ENCODE measurements at places on chromosomes 1 and 21. TPM values are rescaled to one million over a fixed set of nuclear protein-coding genes. Genes with fewer than 3 reads are reported as not detected.

C4BPA gene
- 0.39 TPM for total RNA-seq

KIF17 gene
- 2.5 TPM for total RNA-seq

SF3B4 gene
- total RNA-seq = 12.2 TPM

RSPH1 gene
- total RNA-seq = 0.39 TPM

VASH2 gene
- total RNA-seq = 11.6 TPM

L1TD1 gene
- 1.5 TPM for total RNA-seq

MTF2 gene
- total RNA-seq = 35.4 TPM

RGS2 gene
- 52.2 TPM for total RNA-seq

RGS13 gene
- total RNA-seq = 0.79 TPM

CFHR1 gene
- 0.59 TPM for total RNA-seq

DMAP1 gene
- total RNA-seq = 27.1 TPM

DNA sequence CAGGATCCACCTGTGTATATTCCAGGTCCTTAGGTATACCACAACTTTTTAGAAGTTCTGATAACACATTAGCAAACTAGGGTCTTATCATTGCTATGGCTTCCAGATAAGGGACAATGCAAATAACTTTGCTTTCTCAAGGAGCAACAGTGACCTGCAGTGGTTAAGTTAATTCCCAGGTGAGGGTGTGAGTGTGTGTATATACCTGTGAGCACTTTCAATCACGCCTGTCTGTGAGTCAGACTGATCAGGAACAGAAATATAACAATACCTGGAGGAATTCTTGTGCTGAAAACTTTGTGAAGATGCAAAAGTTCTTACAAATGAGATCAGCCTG is 317.0 kb downstream of the PAPPA2 start:
- no peak for DNase-seq

GRCh38 chr21:46057710-46058241 is 40.1 kb upstream of the COL6A2 start:
- DNase-seq = no peak

GRCh38 chr1:195748969-195749368 is 859.3 kb downstream of the KCNT2 start:
- DNase-seq = no peak

- no peak for DNase-seq
Measured at GRCh38 chr1:179034720-179035119, 9.0 kb downstream of the FAM20B start.

DNA sequence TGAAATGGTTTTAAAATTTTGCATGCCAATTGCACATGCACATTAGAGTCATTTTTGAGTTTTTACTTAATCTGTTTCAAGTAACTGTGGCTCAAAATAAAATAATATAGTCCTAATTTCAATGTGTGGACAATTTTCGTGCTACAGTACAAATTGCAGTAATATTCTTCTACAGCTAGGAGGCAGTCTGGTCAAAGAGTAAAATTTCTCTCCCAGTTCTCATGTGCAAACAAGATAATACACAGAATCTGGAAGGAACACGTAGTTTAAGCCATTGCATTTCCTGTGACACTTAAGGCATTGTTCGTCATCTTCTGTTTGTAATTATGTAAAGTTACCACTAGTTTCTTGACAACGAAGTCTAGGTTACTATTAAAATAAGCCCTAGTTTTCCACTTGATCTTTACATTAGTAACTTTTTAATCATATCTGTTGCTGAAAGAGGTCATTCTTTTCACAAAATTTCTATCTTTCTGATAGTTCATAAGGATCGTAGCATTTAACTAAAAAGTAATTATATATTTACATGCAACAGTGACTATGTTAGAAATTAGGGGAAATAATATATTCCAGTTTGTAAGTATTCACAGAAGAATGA is 28.9 kb downstream of the ODR4 start:
- peak; percentile 63 for DNase-seq

- no peak for DNase-seq
Measured at GRCh38 chr1:1371746-1372711, 3.0 kb downstream of the AURKAIP1 start.

DNA sequence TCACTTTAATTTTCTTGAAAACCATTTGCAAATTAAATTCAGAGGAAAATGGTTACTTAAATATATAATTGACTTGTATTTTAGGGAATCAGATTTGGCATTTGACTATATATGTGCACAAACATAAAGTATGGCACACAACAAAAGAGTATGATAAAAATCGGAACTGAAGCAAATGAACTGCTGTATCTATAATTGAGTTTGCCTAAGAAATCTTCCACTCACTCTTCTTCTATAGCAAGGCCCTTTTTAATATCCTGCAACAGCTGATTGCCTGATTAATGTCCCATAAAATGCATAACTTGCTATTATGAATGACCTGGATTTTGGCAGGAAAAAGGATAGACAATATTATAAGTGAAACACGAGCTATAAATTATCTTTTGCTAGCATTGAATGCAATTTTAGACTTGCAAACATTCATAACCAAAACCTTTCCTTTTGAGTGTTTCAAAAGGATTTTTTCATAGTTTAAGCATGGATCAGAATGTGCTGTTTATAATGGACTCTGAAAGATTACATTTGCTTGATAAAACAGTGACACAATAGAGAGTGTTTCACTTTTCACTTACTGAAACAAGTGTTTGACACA is 2204.3 kb downstream of the MRPL39 start:
- DNase-seq = peak; percentile 41

DNA sequence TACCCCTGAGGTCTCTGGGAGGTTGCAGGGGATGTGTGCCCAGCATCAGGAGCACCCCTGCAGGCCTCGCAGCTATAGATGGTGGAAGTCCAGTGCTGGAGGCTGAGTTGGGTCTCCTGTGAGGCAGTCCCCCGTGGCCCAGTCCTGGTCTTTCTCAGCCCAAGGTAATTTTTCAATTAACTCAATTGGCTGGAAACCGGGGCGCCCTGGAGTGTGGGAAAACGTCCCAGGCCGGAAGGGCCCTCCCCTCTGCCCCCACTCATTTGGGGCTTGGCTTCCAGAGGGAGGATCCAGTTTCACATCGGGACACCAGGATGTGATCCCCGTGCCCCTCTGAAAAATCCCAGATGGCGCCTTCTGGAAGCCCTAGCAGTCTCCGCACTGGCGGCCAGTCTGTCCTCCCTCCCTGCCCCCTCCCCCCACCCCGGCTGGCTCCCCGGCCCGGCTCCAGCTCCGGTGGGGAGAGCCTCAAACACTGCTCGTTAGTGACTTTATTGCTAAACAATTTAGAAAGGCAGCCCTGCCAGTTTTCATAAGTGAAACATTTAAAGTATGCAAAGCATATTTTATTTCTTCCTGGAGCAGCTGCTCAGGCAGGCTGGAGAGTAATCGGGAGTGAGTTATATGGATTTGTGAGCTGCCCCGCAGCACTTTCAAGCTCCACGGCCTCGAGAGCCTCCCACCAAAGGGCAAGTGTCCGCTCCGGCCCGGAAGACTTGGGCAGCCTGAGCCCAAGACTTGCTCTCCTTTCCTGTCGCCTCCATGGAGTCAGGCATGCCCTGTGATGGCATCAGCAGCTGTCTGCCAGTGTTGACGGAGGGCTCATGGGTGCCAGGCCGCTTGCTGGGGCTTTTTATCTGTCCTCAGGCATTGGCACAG is 208.2 kb upstream of the TMEM51 start:
- peak; percentile 87 for DNase-seq

DNA sequence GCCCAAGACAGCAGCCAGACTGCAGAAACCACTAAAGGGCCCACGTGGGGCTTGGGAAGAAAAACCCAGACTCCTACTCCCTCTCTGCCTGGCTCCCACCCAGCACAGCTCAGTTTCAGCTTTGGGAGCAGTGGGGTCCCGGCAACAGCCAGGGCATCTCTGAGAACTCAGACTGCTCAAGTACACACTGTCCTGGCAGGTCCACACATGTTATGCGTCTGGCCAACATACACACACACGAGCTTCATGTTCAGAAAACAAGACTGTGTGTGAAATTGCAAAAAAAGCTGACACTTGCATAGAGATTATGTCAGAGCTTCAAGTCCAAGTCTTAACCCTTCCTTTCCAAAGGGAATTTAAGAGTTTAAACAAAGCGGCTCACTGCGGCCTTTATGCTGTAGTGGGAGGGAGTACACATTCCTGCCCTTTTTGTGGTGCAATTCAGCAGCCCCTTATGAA is 136.6 kb upstream of the CD34 start:
- DNase-seq = peak; percentile 94

GRCh38 chr1:3393024-3393986 is 61.2 kb upstream of the ARHGEF16 start:
- no peak for DNase-seq

- DNase-seq = peak; percentile 69
Measured at GRCh38 chr1:229203030-229203751, 67.7 kb upstream of the RAB4A start.

DNA sequence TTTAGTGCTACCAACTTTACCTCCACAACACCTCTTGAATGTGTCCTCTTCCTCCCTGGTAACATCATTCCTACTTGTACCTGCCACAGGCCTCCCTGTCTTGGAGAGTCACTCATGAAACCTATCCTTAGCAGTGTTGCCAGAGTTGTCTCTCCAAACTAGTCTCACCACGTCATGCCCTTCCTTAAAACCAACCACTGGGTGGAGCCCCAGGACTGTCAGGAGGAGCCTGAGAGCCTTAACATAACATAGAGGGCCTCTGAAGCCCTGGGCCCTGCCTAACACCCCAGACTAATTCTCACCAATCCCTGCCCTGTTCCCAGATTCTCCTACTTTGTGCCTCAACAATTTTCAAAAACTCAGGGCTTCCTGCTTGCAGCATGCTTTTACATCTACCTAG is 65.3 kb downstream of the ZNF697 start:
- peak; percentile 6 for DNase-seq

DNA sequence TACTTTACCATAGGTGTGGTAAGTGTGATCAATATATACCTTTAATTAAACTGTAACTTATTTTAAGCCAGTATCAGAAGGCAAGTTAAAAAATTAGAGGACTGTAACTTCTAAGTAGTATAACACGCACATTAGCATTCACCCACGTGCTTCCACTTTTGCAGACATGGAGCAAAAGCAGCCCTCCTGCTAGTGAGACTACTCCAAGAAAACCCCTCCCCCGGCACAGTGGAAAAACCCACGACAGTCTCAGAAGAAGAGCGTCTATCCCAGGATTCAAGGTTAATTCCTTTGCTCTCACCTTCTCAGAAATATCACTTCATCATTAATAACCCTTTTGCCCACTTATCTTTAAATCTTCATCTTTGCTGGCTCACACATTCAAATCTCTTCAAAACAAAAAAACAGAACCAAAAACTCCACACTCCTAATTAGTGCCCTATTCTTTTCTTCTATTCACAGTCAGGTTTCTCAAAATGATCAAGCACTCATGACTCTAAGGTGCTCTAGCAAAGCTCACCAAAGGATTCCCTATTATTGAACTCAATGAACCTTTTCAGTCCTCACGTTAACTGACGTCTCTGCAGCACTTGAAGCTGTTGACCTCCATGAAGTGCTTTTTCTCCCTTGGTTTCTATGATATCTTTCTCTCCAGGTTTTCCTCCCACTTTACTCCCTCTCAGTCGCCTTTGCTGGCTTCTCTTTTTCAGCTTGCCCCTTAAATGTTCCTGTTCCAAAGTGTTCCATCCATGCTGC is 213.5 kb downstream of the SMYD3 start:
- DNase-seq = no peak

GRCh38 chr1:110107867-110108469 is 4.3 kb upstream of the UBL4B start:
- no peak for DNase-seq

GRCh38 chr1:225666495-225666894 is 13.6 kb upstream of the ENAH start:
- peak; percentile 84 for DNase-seq

GRCh38 chr1:161267321-161267720 is 8.8 kb downstream of the PCP4L1 start:
- DNase-seq = no peak

DNA sequence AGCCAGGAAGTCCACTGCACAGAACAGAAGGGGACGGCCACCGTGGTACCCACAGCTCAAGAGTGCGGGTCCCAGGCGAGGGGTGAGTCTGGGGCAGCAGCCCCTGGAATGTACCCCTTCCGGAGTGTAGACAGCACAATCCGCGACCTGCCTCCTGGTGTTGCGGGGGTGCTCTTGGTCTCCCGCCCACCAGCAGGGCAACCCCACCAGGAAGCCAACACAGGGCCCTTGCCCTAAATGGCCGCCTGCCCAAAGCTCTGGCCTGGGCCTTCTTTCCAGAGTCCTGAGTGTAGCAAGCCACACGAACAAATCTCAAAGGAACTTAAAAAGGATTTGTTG is 1.1 kb upstream of the SLC19A1 start:
- DNase-seq = no peak

- no peak for DNase-seq
Measured at GRCh38 chr1:183226963-183227362, 40.9 kb downstream of the LAMC2 start.

Data from skin of body (tissue), 3 donors.